ENCODE measurements at places on chromosomes 6 and 20. TPM values are rescaled to one million over a fixed set of nuclear protein-coding genes. Genes with fewer than 3 reads are reported as not detected.

The APCDD1L gene
- not detected for total RNA-seq

The HCK gene
- 14.9 TPM for total RNA-seq

The OLIG3 gene
- not detected for total RNA-seq

The NTSR1 gene
- total RNA-seq = not detected

The RHAG gene
- 2.6 TPM for total RNA-seq

- no peak overlapping the region for H3K27ac ChIP-seq
- no peaks in the 10 kb centered on the region for H3K36me3 ChIP-seq
- no peaks in the 10 kb centered on the region for H3K4me1 ChIP-seq
- DNase-seq = no peak
- no peak overlapping the region for H3K4me3 ChIP-seq
Measured at GRCh38 chr6:170270984-170271593, 19.8 kb downstream of the DLL1 start.

DNA sequence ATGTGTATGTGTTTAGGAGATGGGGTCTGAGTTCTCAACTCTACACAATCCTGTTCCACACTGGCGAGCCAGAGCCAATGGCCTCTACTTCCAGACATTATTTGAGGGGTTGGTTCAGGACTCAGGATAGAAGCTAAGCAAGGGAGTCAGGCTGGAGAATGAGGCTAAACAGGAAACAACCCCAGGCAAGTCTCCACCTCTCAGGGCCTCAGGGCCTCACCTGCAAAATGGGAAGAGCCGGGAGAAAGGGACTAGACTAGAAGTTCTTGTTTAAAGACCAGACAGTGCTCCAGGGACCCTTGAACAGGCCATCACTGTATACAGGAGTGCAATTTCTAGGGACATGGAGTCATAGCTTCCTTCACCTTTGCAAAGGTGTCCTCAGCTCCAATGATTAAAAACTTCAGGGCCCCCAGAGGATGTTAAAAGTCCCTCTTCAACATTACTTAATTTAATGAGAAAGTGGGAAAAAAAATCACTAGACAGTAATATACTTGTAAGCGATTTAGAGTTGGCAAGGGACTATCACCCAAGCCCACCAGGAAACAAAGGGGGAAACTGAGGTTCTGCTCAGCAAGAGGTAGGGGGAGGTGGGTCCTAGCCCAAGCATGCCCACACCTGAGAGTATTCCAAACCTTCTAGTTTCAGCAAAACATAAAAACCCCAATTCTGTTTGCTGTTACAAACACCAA lies 41.7 kb downstream of the ZMYND8 start:
- peak overlapping the region; percentile 86 for H3K27ac ChIP-seq
- H3K4me1 ChIP-seq = peaks cover 63% of the 10 kb centered on the region
- DNase-seq = no peak
- no peaks in the 10 kb centered on the region for H3K27me3 ChIP-seq
- H3K36me3 ChIP-seq = no peaks in the 10 kb centered on the region

GRCh38 chr6:25713824-25714223 lies 40.7 kb upstream of the SLC17A4 start:
- H3K4me3 ChIP-seq = no peak overlapping the region
- no peak for DNase-seq
- no peak overlapping the region for H3K27ac ChIP-seq

DNA sequence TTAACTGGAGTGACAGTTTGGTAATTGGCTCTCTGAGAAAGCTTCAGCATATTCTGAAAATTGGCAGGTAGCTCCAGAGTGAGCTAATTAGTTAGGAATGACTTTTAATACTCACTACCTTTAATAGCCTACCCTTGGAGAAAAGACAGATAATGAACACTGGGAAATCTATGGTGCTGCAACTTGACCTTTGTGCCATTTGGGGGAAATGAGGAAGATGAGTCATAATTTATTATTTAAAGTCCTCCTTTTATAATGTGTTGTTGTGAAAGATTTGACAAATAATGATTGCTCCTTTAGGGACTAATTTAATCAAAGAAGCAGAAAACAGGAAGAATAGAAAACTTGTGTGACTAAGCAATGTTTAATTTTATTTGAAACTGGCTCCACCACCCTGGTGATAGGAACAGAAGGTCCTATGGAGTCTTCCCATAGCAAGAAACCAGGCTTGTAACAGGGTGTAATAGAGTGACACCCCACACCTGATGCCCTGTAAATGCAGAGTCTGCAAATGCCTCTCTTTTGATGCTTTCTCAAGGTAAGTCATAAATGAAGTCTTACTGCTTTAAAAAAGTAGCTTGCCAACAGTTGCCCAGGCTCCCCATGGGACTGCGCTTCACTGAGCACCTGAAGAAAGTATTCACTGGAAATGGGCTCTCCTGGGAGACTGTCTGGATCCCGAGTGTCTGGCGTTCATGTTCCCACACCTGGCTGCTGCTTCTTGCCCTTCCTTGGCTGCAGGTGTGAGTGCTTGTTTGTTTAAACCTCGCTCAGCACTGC lies 134.4 kb downstream of the LRRC1 start:
- no peak overlapping the region for H3K27ac ChIP-seq
- H3K36me3 ChIP-seq = no peaks in the 10 kb centered on the region
- DNase-seq = no peak
- no peaks in the 10 kb centered on the region for H3K27me3 ChIP-seq
- peaks cover 10% of the 10 kb centered on the region for H3K4me1 ChIP-seq

- no peak for DNase-seq
- H3K4me1 ChIP-seq = no peaks in the 10 kb centered on the region
- H3K27me3 ChIP-seq = no peaks in the 10 kb centered on the region
- H3K36me3 ChIP-seq = peaks cover 82% of the 10 kb centered on the region
- no peak overlapping the region for H3K27ac ChIP-seq
- no peak overlapping the region for H3K4me3 ChIP-seq
Measured at GRCh38 chr20:21360705-21361104, 36.6 kb downstream of the NKX2-4 start.

DNA sequence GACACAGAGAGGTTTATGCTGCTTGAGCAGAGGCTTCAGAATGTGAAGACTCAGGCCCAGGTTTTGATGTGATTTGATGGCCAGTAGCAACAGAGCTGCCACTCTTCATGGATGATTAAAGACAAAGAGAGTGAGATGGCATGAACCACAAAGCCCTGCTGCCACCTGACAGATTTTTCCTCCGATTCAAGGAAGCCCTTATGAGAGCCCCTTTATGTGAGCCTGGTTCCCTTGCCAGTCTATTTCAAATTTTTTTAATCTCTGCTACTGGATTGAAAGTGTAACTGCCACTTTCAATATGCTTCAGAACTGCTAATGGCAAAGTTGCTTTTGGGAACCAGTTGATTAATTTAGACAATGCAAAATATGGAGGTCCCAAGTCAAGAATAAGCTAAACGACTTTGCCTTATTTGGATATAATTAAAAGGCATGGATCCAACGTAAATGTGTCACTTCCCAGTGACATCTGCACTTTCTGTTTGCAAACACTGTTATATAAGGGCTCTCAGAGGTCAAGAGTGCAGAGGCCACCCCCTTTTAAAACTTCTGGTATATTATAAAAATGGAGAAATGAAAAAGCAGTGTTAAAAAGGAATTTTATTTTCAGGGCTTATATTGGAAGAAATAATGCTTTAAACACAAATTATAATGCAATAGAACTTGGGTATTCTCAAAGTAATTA lies 238.9 kb upstream of the FLRT3 start:
- no peak for DNase-seq
- H3K4me1 ChIP-seq = no peaks in the 10 kb centered on the region
- H3K27ac ChIP-seq = no peak overlapping the region
- no peaks in the 10 kb centered on the region for H3K27me3 ChIP-seq
- H3K36me3 ChIP-seq = no peaks in the 10 kb centered on the region

DNA sequence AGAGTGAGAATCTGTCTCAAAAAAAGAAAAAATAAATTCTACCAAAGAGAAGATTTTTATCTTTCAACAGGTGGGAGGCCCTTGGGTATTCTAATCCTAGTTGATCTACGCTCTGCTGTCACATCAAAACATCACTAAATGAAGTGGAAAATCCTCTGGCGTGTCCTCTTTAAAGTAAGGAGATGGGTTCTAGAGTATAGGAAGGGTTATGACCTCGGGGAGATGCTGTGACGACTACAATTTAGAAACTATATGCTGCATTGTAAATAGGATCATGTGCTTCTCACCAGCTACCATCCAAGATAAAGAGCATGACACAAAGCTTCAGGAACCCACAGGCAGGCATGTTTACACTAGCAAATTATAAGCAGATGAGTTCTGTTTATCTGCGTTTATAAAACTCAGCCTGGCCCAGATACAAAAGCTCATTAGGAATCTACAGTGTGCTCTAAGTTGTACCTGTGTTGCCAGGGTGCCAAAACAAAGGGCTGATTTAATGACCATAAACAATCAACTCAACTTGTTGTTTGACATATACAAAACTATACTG lies 197.1 kb upstream of the PLN start:
- no peaks in the 10 kb centered on the region for H3K36me3 ChIP-seq
- no peaks in the 10 kb centered on the region for H3K4me1 ChIP-seq
- no peaks in the 10 kb centered on the region for H3K27me3 ChIP-seq
- no peak for DNase-seq
- no peak overlapping the region for H3K4me3 ChIP-seq

DNA sequence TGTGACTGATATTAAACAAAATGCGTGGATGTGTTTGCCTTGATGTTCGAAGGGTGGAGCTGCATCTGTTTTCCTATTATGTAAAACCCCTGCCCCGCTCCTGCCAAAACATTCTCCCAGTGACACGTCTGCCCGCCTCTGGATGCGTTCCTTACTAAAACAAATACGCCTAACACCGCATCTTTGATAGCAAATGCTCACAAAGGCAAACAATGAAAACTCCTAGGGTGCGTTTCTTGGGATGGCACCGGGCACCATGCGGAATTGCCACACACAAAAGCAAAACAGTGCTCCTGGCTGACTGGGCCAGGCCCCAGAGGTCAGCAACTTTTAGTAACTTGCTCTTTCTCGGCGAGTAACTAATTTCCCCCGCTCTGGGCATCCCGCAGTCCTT lies 9.0 kb upstream of the FOXC1 start:
- no peaks in the 10 kb centered on the region for H3K4me1 ChIP-seq
- H3K4me3 ChIP-seq = no peak overlapping the region
- no peak for DNase-seq
- H3K27ac ChIP-seq = no peak overlapping the region

- H3K27me3 ChIP-seq = no peaks in the 10 kb centered on the region
- no peaks in the 10 kb centered on the region for H3K36me3 ChIP-seq
- H3K4me1 ChIP-seq = no peaks in the 10 kb centered on the region
- no peak overlapping the region for H3K4me3 ChIP-seq
- H3K27ac ChIP-seq = no peak overlapping the region
Measured at GRCh38 chr6:14758421-14759081, 487.3 kb upstream of the JARID2 start.

- DNase-seq = no peak
- no peak overlapping the region for H3K27ac ChIP-seq
- H3K27me3 ChIP-seq = no peaks in the 10 kb centered on the region
- H3K36me3 ChIP-seq = no peaks in the 10 kb centered on the region
- no peaks in the 10 kb centered on the region for H3K4me1 ChIP-seq
- H3K4me3 ChIP-seq = no peak overlapping the region
Measured at GRCh38 chr6:147534116-147534860, 25.8 kb downstream of the SAMD5 start.

- H3K4me3 ChIP-seq = no peak overlapping the region
- no peaks in the 10 kb centered on the region for H3K27me3 ChIP-seq
- H3K36me3 ChIP-seq = no peaks in the 10 kb centered on the region
- H3K4me1 ChIP-seq = no peaks in the 10 kb centered on the region
Measured at GRCh38 chr6:49958180-49958579, 5.8 kb downstream of the DEFB114 start.

DNA sequence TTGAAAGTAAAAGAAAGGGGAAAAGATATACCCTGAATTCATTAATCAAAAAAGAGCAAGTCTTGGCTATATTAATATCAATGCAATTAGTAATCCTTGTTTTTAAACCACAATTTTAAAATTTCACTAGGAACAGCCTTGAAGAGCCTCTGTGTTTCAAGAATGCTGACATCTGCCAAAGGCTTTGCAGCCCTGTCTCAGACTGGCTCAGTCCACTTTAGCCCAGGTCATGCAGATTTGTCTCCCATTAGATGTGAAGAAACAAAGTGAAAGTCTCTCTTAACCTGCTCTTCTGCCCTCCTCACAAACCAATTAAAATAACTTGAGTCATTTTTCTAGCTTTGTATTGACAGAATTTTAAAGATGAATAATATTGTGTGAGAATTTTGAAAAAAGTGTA lies 102.7 kb upstream of the CARMIL1 start:
- H3K36me3 ChIP-seq = no peaks in the 10 kb centered on the region
- no peak for DNase-seq
- H3K4me3 ChIP-seq = no peak overlapping the region

DNA sequence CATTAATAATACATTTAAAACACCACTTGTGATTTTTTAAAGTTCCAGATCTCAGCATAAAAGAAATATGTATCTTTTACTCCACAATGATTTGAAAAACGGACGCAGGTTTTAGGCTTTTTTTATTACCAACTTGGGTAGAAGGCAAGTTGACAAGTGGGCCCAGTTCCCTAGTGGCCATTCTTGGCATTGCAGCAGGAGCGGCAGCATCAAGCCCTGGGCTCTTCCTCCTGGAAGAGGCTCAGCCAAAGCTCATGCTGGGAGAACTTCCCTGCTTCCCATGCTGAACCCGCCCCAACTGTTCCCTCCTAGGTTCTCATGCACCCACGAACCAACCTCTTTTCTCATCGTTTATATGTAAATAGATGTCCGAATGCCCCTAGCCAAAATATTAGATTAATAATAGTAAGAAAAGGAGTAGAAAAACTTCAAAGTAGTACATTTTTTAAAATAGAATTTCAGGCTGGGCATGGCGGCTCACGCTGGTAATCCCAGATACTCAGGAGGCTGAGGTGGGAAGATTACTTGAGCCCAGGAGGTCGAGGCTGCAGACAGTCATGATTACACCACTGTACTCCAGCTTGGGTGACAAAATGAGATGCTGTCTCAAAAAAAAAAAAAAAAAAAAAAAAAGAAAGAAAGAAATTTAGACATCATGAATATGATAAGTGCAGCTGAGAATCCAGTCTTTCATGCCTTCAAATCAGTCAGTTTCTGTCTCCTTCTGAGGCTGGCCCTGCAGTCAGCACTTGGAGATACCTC lies 18.2 kb upstream of the MYB start:
- no peaks in the 10 kb centered on the region for H3K4me1 ChIP-seq

GRCh38 chr6:145626857-145627256 lies 108.5 kb downstream of the EPM2A start:
- DNase-seq = no peak
- no peaks in the 10 kb centered on the region for H3K27me3 ChIP-seq

Data from tibial nerve (tissue), 4 donors.